ENCODE measurements at places on chromosomes 4 and X.

DNA sequence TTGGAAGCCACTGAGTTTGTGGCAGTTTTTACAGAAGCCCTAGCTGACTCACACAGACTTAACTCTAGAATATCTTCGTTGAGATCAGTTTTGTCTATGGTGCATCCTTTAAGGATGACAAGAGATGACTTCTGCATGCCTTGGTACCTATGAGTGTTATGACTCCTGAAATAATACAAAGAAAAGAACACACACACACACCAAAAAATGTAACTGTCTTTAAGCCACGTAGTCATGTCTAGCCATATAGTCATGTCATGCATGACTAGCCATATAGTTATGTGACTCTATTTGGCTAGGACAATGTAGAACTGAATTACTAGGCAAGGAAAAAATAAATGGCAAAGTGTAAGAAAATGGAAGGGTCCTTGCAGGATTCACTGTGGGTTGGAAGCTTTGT, 447.8 kb downstream of the NLGN4X start:
- DNase-seq = no peak

- DNase-seq = no peak
Observed at GRCh38 chr4:83552083-83552482, 16.2 kb downstream of the GPAT3 start.

DNA sequence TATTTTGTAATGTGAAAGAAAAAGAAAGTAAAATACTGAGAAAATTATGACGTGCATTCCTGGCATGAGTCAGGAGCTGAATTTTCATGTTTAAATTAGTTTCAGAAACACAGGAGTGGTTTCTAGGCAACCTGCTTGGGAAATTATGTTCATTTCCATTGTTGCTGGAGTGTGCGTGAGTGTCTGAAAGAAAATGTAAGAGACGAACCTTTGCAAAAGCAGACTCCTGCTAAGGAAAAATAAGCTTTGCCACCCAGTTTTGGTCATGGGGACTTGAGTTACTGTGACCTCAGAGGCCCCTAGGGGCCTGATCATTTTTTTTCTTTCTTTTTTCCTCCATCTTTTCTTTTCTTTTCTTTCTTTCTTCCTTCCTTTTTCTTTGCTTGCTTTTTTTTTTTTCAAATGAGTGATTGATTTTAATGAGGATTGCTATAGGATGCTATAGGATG, 18.8 kb upstream of the CHRNA9 start:
- no peak for DNase-seq

- DNase-seq = no peak
Observed at GRCh38 chr4:53813998-53814397, 222.7 kb upstream of the LNX1 start.
